NCI-H748 treated with DMSO at 0.1 percent for 48 hours (cell line): ENCODE measurements at places on chromosomes 11 and 22.

DNA sequence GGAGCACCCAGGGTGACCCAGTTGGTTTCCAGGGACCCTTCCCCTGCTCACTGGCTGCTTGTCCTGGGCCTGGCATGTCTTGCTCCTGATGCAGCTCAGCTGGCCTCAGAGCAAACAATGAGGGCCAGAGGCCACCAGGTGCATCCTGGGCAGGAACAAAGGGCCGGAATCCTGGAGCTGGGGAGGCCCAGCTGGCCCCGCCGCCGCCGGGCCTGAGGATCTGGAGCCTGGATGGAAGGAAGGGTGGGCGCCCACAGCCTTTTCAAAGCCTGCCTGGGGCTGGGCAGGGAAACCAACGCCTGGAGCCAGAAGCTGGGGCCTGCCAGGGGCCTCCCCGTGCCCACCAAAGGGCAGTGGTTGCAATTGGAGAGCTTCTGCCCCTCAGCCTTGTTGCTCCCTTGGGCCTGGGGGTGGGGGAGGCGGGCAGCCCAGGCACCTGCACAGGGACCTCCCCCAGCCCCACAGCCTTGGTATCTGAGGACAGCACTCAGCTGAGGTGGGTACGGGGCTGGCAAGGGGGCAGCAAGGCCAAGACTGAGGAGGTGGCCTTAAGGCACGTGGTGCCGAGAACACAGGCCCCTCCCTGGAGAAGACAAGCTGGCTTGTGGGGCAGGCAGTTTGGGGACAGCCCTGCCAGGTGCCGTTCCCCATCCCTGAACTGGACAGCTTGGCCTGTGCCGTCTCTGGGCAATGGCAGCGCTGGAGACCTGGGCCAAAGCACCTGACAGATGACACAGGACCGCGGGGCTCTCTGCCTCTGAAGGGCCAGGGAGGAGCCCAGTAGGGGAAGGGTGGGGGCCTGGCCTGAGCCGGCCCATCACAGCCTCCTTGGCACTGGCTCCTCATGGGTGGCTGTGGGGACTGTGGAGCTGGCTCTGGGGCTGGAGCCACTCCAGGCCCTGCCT is 7.1 kb upstream of the ADORA2A start:
- DNase-seq, result peak; percentile 42

DNA sequence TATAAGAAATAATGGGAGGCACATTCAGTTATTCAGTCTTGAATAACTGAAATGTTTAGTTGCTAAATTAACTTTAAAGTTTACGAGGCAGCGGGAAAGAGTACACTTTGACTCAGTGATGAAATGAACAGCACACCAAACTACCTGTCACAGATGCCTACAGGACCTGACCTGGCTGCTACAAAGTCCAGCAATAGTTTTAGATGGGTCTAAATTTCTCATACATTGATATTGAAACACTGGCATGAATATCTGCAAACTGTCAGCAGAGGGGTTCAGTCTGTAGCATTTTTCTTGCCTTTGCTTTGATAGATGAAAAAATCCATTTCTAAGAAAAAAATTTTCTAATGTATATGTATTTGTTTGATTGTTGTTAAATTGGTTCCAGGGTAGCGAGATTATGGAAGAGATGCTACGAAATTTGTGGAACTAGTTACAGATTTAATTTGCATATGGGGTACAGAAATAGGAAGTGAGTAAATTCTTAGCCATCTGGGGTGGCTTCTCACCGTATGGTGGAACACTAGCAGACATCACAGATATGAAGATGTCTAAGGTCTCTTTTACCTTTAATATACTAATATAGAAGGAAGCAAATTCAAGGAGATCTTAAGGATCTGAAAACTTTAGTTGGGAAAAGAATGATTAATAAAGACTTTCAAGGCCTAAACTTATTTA is 20.8 kb upstream of the GAB2 start:
- DNase-seq, result no peak

DNA sequence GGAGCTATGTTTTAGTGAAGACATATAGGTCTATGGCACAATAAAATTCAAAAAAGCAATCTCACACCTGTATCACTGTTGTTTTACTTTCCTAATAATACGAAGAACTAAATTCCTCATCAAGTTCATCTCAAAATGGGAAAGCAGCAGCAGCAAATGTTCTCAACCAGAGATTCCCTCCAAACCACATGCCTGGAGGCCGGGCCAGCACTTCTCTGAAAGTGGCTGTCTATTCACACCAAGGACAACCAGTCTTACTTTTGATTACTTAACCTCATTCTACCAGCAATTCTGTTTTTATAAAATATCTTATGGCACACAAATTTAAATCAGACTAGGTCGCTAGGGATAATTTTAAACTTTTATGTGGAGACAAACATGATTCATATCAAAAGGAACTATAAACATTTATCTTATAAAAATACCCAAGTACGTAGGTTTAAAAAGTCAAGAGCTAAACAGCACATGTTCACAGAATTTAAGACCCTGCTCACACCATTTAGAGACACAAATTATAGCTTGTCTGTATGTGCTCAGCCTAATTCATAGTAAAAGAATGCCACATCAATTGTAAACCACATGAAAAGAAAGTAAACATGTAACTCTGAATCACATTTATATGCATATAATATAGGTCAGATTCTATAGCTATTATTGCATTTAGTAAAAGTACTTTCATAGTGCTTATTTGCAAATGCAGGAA is 46.1 kb downstream of the RRAS2 start:
- DNase-seq, result no peak

DNA sequence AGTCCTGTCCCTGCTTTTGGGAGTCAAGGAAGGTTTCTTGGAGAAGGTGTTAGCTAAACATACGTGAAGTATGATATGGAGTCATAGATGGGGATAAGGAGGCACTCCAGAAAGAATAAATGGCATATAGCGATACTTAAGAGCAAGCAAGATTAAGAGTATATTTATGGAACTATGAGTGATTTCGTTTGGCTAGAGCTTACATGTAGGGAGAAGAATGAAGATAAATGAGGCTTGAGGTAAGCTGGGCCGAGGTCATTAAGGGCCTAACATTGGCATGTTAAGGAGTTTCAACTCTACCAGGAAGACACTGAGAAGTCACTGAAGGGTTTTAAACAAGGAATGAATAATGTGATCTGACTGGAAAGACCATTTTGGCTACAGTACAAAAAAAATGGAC is 33.3 kb downstream of the EIF3M start:
- no peak for DNase-seq

- DNase-seq, result no peak
These were observed 11.5 kb downstream of the NPTXR start for GRCh38 chr22:38832005-38832978.

- no peak for DNase-seq
These were observed 40.2 kb downstream of the HTR3A start for GRCh38 chr11:114015117-114015516.

DNA sequence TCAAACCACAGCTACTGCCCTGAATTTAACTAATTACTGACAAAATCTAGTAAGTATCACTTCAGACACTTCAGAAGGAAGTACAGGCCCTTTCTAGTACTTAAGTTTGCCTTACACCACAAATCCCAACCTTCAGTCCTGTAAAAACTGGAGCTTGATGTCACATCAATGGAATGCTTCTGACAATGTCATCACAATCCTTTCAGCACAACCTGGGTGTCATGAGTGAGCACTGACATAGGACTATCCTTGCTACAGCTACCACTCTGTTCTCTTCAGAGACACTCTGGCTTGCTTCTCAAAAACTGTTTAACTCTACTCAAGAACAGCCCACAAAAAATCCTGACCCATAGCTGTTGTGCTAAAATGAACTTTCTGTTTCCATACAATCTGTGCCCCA is 108.2 kb downstream of the RRM1 start:
- DNase-seq, result no peak

- DNase-seq, result no peak
These were observed 17.3 kb downstream of the PHLDA2 start for GRCh38 chr11:2911785-2912391.

DNA sequence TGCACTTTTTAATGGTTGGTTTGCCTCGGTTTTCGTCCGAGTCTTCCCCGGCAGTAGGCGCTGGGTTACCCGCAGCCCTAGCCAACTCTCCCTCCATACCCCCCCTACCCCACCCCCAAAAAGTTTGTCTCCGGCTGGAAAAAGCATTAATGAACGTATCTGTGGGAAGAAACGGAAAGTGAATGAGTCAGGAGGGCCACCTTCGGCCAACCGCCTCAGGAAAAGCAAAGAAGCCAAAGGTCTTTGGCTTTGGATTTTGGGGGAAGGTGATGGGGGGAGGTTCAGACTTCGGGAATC is 508 bp upstream of the FLI1 start:
- no peak for DNase-seq
